ENCODE measurements at places on chromosomes 11 and 22. TPM values are rescaled to one million over a fixed set of nuclear protein-coding genes. Genes with fewer than 3 reads are reported as not detected.

TRIM3 gene
- total RNA-seq: 48.4 TPM

EML3 gene
- 7.4 TPM for total RNA-seq

CNTN5 gene
- 44.3 TPM for total RNA-seq

MMP8 gene
- total RNA-seq: 0.23 TPM

MUC5B gene
- total RNA-seq: not detected

USH1C gene
- 0.92 TPM for total RNA-seq
